ENCODE measurements at places on chromosomes 5 and 9. TPM values are rescaled to one million over a fixed set of nuclear protein-coding genes. Genes with fewer than 3 reads are reported as not detected.

Gene PHPT1
- total RNA-seq: 108 TPM

DNA sequence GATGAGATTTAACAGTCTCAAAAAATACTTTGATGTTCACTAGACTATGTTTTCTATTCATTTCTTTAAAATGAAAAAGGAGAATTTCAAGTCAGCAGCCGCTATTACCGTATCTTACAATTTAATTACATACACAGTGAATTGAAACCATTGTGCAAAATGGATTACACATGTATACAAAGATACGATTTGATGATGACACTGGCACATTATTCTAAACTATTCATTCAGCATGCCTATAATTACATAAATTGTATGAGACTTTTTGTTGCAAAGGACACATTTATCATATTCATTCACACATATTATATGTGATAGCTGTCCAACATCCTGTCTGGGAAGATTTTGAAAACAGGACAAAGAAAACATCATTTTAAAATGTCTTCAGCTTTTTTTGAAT is 118.3 kb upstream of the VCAN start:
- DNase-seq: no peak

DNA sequence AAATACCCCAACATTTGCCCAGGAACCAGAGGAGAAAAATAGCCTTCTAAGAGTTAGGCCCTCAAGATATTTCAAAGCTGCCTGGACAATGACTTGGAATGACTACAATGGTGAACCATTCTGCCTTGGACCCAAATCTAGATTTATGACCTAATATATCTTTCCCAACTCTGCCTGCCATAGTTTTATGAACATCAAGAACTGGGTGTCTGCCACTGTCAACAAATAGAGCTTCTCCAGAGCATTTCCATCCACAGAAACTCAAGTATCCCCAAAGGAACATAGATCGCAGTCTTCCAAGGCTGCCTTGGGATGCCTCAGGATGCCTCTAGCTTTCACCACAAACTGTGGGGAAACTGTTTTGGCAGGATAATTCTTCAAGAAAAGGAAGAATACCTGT is 48.2 kb upstream of the NFIB start:
- no peak for DNase-seq

DNA sequence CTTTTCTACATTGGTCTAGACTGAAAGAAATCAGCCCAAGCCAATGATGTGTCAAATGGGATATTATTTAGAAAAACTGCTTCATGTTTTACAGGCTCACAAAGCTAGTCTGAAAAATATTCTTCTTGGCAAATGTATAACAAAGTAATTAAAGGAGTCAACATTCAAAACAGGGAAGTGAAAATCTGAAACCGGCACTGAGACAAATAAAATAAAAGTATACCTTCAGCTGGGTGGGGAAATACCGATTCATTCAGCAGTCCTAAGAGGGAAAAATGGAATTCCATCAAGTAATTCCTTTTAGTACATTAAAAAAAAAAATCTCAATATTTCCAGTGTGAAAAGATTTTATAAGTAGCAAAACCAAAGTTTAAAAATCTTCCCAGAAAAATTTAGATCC is 259.6 kb upstream of the SLC24A2 start:
- DNase-seq: no peak

GRCh38 chr5:122111460-122111859 is 17.9 kb upstream of the ZNF474 start:
- DNase-seq: no peak

GRCh38 chr5:151128817-151129216 is 28.8 kb downstream of the ANXA6 start:
- no peak for DNase-seq

- no peak for DNase-seq
Observed at GRCh38 chr5:2801577-2802525, 50.4 kb upstream of the IRX2 start.

All from ascending aorta (tissue), 2 donors.